ENCODE measurements at places on chromosomes 16 and 17.

DNA sequence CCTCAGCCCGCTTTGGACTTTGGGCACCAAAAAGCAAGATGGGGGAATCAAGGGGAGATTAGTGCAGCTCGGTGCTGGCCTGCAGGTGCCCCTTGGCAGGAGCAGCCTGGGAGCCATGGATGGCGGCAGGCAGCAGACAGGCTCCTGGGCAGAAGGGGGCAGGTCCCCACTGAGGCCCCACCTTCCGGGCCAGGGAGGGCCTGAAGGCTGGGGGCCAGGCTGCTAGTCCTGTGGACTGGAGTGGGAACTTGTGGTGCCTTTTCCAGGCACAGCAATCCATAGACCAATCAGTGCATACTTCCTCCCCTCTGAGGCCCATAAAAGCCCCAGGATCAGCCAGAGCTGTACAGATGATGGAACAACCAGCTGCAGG is 64.0 kb downstream of the USP32 start:
- no peak for DNase-seq

- no peak for DNase-seq
These were observed 21.9 kb downstream of the KCNJ2 start for GRCh38 chr17:70190959-70191805.

GRCh38 chr16:78584213-78584860 is 484.9 kb downstream of the WWOX start:
- DNase-seq, result no peak

GRCh38 chr16:56109205-56109604 is 82.1 kb upstream of the GNAO1 start:
- DNase-seq, result no peak

GRCh38 chr16:68234188-68235107 is 1.5 kb downstream of the ESRP2 start:
- no peak for DNase-seq

GRCh38 chr17:16974569-16975276 is 2.8 kb upstream of the TNFRSF13B start:
- no peak for DNase-seq

DNA sequence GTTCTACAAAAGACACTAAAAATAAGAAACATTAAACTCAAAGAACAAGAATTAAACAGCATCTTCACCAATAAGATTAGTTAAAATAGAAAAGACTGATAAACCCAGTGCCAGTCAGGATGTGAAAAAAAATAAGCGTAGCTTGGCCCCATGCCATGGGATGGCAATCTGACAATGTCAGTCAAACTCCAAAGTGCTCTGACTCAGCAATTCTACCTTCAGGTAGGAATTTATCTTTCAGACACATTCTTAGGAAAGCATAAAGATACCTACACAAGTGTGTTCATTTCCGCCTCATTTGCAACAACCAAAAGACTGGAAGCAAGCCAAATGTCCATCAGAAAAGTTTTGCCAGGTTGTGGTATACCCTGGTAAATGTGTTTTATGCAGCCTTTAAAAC is 9.1 kb upstream of the MPO start:
- no peak for DNase-seq

GRCh38 chr17:63433746-63434591 is 12.1 kb downstream of the CYB561 start:
- DNase-seq, result no peak

DNA sequence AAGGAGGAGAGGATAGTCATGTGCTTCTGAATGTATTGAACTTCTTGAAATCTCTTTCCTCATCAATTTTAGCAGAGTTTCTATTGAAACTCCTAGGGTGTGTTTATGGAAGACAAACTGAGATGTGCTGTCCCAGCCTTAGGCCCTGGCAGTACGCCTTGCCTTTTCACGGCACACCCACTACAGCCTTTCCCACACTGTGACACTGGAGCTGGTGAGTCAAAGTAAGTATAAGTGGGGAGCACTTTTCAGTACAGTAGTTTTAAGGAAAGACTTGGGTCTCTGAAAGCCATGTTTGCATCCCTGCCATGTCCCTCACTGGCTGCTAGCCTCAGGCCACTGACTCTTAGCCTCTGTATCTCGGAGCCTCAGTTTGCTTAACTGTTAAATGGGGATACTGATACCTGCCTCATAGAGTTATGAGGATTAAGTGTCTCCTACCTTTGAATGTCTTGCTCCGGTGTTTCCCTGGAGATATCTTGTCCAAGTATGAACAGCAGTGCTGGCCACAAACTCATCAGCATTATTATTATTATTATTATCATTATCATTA is 144.7 kb upstream of the CRHR1 start:
- DNase-seq, result no peak

- DNase-seq, result no peak
These were observed 407.6 kb downstream of the TMEM114 start for GRCh38 chr16:8182761-8183160.

GRCh38 chr17:48068491-48068961 is 20.4 kb downstream of the NFE2L1 start:
- no peak for DNase-seq

DNA sequence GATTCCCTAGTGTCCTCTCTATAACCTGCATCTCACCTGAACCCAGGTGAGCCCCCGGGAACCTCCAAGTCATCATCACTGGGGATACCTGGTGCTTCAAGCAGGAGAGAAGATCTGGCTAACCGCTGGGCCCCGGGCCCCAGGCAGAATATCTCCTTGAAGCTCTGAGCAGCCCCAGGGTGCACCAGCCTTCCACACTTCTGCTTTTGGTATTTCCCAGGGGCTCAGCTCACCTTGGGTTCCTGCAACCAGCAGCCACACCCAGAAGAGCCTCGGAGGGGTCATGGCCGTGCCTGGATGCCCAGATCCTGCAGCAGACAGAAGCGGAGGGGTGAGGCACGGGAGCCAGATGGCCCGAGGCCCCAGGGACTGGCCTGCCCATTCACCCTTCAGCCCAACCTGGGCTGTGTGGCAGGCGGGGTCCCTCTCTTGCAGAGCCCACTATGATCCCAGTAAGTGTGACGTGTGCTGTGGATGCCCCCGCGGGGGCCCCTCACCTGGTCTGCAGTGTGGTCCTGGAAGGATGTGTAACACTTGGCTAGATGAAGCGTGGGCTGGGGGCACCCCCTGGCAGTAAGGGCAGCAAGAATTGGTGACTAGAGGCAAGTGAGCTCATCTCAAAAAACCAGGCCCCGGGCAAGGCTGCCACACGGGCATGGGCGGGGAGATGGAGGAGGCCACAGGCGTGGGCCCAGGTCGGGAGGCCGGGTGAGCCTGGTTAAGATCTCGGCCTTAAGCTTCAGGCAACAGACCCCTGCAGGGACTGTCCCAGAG is 2.6 kb downstream of the LGALS3BP start:
- no peak for DNase-seq

DNA sequence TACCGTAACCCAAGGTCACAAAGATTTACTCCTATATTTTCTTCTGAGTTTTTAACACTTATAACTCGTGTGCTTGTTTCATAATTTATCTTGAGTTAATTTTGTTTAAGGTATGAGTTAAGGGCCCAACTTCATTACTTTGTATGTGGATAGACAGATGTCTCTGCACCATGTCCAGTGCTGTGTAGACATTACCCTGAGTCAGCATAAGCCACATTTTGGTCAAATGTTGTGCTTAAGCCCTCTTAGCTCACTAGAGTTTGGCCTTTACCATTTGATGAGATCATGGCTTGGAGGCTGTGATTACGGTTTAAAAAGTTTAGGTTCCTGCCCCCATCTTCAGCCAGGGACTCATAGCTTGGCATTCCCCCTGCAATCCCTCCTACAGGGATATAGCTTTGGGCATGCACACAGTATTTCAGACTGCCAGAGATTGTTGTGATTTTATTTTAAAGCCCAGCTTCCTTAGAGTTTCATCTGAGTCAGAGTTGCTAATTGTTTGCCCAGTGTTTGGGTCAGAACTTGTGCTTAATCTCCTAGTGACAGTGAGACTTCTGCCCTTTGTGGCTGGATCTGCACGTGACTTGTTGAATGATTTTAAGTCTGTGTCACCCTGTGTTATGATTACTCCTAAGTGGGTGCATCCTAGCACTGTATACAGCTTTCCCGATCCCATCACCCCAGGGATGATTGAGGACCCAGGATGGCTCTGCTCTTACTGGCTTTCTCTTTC is 393.1 kb downstream of the CNTNAP4 start:
- no peak for DNase-seq

- no peak for DNase-seq
These were observed 252.1 kb downstream of the PHKB start for GRCh38 chr16:47713225-47713595.

GRCh38 chr17:35942588-35943186 is 826 bp downstream of the LYZL6 start:
- peak; percentile 7 for DNase-seq

DNA sequence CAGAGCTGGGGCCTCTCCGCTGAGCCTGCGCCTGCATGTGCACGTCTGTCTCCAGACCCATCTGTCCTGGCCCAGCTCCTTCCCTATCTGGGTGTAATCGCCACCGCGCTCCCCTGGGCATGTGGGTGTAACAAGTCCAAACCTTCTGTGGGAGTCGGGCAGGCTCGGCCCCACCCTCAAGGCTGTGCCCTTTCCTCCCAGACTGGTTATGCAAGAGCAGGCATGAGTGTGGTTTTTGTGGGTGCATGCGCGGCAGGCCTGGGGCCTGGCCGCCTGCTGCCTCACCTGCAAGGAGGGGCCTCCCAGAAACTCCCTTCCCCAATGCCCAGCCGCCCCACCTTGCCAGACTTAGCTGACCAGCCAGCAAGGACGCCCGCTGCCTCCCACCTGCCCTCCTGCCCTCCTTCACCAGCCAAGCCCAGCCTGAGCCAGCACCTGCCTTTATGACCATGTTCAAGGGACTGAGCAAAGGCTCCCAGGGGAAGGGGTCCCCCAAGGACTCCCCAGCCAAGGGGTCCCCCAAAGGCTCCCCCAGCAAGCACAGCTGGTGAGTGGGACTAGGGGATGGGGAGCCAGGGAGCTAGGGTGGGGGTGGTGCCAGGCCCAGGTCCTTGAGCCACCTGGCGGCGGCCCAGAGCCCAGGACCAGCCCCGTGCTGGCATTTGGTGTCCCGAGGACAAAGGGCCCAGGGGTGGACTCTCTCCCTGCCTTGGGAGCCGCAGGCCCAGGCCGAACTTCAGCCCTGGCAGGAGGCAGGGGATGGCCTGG is at the start of gene EVPLL:
TSS of gene EVPLL (plus strand) at position 342 of the 768 bp plus-strand sequence. CDS start 3,160 bp downstream, outside the sequence.
- no peak for DNase-seq

GRCh38 chr17:76888661-76889060 is 20.5 kb downstream of the MGAT5B start:
- no peak for DNase-seq

DNA sequence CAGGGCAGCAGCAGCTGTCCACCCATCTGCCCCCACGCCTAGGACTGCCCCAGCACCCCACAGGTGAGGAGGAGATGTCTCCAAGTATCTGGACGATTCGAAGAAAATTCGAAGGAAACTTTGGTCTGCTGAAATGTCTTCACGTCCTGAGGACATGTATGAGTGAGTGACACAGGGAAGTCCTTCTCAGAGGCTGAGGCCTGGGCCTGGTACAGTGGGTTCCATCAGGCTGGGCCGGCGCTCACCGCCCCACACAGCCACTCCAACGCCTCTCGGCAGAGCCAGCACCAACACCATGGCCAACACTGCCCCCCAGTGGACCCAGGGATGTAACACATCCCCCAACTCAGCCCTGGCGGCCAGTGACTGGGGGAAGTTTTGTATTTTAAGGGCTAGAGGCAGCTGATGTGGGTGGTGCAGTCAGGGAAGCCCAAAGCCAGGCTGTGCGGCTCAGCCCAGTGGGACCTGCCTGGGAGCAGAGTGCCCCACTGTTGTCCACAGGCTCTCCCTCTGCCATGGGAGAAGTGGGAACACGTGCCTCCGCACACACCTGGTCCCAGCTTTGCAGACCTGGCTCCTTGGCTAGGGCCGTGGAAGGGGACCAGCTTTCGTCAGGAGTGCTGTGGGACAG is 55.8 kb upstream of the FASN start:
- DNase-seq, result peak; percentile 75

GRCh38 chr16:72159801-72160200 is 12.2 kb downstream of the PMFBP1 start:
- no peak for DNase-seq

GRCh38 chr17:1555651-1556471 is 6.7 kb downstream of the PITPNA start:
- no peak for DNase-seq

DNA sequence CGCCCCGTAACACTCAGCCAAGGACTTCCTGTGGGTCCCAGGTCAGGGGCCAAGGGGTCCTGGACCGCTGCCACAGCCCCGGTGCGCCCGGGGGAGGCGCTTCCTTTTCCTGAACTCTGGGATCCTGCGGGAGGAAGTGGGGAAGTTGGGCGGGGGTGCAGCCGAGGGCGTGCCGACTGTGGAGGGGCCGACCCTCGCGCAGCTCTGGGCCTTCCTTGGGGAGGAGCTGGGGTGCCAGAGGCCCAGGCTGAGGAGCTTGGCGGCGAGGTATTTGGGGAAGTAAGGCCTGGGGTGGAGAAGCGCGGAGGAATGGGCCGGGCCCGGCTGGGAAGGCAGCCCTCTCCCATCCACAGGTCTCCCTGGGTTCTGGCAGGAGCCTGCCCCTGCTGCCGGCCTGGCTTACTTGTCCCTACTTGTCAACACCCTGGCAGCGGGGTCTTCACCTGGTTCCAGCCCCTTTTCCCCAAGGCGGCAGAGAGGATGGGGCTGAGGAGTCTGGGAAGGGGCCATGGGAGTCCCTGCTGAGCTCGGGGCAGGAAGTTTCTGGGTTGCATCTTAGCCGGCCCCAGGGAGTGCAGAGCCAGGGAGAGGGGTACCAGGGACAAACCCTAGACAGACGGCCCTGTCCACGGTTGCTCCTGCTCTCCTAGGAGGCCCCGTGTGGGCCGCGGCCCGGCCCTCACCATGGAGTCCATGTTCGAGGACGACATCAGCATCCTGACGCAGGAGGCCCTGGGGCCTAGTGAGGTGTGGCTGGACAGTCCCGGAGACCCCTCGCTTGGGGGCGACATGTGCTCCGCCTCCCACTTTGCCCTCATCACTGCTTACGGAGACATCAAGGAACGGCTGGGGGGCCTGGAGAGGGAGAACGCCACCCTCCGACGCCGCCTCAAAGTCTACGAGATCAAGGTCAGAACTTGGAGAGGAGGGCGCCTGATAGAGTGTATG is 1.7 kb downstream of the TBKBP1 start:
- no peak for DNase-seq

DNA sequence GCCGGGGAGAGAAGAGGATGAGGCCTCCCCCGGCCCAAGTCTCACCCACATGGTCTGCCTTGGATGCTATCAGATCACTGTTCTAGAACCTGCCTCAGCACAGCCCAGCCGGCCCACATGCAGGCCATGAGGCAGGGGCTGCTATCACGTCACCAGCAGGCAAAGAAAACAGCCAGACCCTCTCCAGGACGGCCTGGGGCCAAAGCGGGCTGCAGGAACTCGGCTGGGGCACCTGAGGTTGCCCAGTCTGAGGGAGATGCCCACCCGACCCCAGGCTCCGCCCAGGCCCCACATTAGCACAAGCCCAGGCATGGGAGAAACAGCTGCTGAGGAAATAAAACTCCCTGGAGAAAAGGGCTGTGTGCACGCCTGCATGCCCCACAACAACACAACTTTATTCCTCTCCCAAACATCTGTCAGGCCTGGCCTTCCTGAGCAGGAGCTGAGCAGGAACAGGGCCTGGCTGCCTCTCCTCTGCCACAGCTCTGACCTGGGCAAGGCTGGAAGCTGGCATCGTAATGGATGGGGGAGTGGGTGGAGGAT is 6.7 kb upstream of the SMIM5 start:
- peak; percentile 80 for DNase-seq

- DNase-seq, result no peak
These were observed 37.4 kb downstream of the USP22 start for GRCh38 chr17:21005367-21005766.

GRCh38 chr17:76005263-76006149 is 4.9 kb downstream of the CDK3 start:
- peak; percentile 98 for DNase-seq

Measured in NCI-H1694 (cell line).